NCI-H1048 (cell line): ENCODE measurements at places on chromosomes 5 and 9.

DNA sequence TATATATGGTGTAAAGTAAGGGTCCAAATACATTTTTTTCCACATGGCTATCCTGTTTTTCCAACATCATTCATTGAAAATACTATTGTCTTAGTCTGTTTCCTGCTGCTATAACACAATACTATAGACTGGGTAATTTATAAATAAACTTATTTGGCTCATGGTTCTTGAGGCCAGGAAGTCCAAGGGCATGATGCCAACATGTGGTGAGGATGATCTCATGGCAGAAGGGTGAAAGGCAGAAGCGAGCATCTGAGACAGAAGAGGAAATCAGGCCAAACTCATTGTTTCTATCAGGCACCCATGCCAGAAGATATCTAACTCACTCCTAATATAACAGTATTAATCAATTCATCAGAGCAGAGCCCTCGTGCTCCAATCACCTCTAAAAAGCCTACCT is 42.6 kb downstream of the ANKRD55 start:
- no peak for DNase-seq

GRCh38 chr9:89508951-89509615 is 11.2 kb upstream of the SEMA4D start:
- DNase-seq: no peak

DNA sequence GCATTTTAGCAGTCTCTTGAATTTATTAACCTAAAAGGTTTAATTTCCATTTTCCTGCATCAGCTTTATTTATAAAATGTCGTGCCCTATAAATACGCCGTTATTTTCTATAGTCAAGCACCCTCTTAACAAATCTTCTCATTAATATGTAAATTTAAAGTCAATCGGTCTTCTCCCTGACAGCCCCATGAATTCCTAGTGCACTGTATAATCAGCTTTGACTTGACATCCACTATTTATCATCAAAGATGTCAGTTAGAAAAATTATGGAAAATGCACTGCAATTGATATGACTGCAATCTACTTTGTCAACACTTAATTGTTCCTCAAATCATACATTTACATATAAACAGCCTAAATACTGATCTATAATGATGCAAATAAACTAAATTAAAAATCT is 83.4 kb downstream of the AP3B1 start:
- no peak for DNase-seq

DNA sequence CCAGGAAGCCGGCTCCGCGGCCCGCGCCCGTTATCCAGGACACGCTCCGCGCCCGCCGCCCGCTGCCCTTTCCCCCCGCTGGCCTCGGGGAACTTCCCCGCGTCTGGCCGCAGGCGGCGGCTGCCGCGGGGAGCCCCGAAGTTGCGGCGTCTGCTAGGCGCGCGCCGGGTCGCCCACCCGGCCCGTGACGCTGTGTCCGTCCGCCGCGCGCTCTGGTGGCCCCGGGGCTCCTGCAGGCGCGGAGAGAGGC is 621 bp upstream of the GCNT4 start:
- no peak for DNase-seq

DNA sequence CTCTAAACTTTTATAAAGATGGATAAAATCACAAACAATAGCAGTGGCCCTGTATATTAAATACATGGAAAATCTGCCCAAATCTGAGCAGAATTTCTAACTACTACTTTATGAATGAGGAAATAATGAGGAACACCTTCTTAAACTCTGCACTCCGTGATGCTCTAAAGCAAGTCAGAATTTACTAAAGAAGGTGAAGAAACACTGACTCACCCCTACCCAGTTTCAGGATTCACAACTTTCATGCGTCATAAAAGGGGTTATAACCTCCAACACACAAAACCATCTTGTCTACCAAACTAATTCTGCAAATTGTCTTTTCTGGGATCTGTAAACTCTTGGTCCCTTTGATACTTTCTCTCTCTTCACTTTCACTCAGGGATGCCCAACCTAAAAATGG is 561.1 kb upstream of the ACO1 start:
- no peak for DNase-seq

DNA sequence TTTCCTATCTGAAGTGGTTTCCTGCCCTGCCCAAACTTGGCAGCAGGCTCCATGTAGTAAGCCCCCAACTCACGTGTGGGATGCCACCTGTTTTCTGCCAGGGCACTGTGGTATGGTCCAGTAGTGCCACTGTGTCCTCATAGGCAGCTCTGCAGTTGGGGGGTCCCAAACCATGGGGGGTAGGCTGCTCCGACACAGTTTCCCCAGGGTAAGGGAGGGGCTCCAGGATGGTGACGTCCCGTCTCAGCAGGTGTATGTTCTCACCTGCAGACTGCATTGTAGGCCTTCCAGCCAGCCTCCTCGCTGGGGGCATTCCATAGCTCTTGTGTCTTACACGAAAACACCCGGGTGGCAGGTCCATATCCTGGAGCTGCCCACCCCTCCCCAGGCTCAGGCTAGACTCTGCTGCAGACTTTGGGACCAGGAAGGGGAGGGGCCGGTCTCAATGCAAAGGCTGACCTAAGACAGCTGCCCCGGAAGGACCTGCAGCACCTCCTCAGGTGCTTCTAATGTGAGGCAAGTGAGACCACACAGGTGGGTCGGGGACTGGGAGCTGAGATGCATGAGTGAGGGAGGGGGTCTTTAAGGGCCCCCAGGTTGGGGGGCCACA is 330.5 kb upstream of the IRX4 start:
- no peak for DNase-seq

DNA sequence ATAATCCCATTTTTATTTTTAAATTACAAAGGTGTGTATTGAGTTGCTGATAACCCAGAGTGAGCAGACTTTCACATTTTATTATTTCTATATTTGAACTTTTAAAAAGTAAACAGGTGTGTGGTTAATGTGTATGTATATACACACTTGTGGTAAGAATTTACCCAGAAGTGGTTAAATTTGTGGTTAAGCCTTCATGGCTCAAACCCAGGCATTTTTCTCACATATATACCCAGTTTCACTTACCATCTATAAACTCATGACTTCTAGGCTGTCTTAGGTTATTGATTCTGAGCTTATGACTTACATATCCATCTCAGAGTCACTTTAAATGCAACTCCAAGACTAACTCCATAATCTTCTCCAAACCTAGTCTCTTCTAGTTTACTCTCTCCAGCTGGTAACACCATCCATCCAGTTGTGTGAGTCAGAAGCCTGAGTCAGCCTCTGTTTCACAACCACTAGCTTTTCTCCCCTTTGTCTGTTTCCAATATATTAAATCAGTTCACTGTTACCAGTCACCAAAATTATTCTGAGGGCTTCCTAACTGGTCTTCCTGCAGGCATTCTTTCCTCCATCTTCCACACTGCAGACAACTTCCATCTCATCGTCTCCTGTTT is 20.2 kb downstream of the ZBED3 start:
- no peak for DNase-seq

DNA sequence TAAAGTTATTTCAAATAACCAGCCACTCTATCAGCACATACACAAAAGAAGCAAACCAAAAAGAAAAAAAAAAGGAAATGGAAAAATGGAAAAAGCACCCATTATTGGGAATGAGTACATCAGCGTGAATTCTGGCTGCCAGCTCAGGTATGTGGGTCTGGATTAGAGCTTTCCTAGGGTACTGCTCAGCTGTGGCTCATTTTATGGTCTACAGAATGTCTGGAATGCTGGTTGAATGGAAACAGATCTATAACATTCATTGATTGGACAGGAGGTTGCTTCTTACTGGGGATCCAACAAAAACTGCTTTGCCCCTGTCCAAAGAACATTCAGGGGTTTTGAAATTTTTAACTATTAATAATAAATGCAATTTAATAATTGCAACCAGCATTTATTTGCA is 3.9 kb upstream of the CAST start:
- no peak for DNase-seq

DNA sequence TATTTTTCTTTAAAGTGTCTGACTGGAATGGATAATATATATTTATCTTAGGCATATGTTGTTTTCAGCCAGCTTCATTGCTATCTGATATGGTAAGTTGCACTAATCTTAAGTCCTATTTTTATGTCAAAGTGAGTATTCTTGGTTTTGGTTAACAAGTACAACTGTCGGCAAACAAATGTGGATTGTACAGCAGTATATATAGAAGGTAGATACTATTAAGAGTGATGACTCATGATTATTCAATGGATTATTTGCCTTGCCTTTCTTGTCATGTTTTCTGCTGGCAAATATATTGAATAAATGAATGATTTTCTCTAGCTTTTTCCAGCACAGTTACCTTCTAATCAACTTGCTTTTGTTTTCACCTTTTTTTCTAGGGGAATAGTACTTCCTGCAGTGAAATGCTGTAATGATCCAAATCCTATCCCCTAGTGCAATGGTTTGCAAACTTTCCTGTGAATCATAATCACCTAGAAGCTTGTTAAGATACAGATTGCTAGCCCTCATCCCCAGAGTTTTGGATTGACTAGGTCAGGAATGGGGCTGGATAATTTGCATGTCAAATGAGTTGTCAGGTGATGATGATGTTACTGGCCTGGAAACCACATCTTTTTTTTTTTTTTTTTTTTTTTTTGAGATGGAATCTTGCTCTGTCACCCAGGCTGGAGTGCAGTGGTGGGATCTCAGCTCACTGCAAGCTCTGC is 60.8 kb upstream of the ARRDC3 start:
- no peak for DNase-seq
